ENCODE measurements at places on chromosomes 5 and 9.
A peak's percentile ranks its signal among the peaks of the same experiment; 100 is the strongest.

DNA sequence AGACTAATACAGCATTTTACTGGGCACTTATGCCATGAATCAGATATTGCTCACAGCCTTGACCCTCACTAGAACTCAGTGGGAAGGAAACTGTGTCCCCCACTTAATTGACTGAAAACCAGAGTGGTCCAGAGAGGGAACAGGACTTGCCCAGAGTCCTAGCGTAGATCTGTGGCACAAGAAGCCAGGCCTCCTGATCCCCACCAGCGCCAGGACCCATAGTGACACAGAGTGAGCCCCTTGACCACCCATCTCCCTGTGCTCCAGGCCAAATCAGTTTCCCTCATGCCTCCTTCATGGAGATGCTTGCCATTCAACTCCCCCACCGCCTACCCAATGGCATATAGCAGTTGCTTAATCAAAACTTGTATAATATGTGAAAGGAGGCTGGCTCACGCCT lies 8.3 kb downstream of the KIF12 start:
- no peak for ATAC-seq

GRCh38 chr5:39539470-39539869 lies 114.7 kb upstream of the DAB2 start:
- no peak for ATAC-seq

DNA sequence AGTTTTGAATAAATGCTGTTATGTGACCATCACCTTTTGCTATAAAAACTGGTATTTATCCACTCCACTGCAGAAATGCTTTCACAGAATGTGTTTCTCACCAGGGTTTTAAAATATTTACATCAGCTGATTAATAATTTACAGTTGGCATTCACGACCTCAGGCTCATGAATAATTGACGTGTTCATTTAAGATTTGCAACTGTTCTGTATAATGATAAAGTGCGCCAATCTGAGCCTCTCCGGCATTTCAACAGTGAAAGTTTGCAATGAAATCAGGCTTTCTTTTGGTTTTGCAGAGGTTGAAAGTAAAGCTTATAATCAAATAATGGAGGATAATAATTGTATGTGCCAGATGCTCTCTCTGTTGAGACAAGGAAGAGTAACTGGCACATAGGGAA lies 434.9 kb downstream of the ICE1 start:
- no peak for ATAC-seq

DNA sequence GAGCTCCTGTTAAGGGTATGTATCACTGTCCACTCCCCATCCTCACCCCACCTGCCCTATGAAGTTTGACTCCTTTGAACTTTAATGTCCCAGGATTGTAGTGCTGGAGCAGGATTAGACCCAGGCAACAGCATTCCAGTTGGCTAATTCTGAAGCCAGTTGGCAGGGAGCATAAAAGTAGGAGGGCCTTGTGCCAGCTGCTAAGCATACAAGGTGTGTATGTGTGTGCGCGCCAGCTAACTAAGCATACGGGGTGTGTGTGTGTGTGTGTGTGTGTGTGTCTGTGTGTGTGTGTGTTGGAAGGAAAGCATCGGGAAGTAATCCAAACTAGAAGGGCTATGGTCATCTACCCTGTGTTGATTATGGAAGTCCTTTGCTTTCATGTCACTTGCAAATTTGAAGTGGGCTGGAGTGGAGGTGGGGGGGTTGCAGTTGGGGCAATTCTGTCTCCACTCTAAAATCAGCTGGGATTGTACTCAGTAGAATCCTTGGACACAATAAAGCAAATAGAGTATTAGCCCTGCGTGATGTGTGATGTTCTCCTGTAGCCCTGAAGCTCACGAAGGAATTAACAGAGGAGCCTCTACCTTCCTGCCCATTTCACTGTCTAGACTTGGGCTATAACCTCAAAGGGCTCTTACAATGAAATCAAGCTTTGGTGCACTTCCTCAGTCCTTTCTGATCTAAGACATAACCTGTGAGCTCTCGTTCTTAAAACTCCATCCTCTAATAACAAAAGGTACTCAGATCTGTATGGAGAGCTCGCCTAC lies 26.9 kb downstream of the HMGCR start:
- ATAC-seq = no peak

DNA sequence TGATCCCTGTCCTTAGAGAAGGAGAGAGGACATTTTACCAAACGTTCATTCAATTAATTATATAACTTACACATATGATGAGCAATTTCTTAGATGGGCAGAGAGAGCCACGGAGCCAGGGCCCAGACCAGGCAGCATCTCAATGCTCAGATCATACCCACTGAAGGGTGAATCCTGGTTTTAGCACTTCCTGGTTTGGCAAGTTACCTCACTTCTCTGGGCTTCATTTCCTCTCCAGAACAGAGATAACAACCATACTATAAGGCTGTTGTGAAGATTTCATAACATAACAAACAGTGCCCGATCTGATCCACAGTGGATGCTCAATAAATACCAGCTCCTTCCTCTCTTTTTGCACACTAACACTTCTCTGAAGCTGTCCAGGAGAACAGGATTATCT lies 271.1 kb downstream of the DENND1A start:
- ATAC-seq = peak; percentile 73

- no peak for ATAC-seq
Measured at GRCh38 chr5:96214442-96215197, 218.4 kb downstream of the PCSK1 start.

DNA sequence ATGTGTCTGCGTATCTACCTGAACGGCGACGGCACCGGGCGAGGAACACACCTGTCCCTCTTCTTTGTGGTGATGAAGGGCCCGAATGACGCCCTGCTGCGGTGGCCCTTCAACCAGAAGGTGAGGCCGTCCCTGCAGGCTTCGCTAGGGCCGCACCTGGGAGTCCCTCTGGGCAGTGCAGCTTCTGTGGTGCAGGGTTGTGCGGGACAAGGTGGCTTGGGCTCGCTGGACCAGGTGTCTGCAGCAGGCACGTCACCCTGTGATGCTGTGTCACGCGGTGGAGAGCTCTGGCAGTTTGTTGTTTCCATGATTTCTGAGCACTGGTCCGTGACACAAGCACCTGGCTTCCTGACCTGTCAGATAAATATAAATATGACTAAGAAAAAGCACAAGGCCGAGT lies 20.7 kb downstream of the FBXW5 start:
- ATAC-seq = no peak

DNA sequence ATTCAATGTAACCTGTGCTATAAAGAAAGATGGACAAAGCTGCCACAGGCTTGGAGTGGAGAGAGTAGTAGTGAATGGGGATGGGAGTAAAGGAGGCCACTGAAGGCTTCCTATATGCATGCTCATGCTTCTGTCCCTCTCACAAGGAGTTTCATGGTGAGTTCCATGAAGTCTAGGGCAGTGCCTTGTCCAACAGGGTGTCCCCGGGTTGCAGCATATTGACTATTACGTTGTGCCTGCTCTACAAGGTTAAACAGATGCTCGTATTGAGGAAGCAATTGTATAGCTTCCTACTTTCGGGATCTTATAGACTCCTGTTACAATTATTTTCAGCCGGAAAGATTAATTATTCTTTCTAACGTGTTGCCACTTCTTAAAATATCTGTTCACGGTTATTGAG lies 129.1 kb upstream of the PIK3R1 start:
- ATAC-seq = no peak

GRCh38 chr9:108816037-108816436 lies 39.7 kb downstream of the ACTL7B start:
- ATAC-seq = no peak

DNA sequence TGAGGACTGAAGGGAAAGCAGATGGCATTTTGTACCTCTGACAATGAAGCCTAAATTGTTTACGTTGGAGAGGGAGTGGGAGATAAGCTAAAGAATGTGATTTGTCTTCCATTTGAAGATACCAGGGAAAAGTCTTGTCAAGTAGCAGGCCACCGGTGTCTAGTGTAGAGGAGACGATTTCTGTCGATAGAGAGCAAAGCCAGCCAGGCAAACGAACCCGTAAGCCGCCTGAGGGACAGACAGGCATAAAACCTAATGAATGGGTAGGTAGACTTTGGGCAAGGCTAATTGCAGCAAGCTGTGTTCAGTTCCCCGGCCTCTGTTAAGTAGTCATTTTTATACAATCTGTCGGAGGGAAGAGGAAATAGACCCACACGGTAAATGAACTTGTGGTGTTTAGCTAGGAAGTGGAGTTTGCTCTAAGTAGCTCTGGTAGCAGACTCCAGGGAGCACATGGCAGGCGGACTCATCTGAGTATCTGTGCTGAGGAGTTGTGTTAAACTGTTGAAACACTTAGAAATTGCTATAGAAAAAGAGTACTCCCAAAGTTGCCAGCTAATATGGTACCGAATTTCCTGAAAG lies 28.8 kb downstream of the SMARCA2 start:
- ATAC-seq = peak; percentile 86

- ATAC-seq = no peak
Measured at GRCh38 chr9:89530726-89531125, 32.8 kb upstream of the SEMA4D start.

GRCh38 chr5:108546939-108547338 lies 165.0 kb upstream of the FBXL17 start:
- no peak for ATAC-seq

- ATAC-seq = no peak
Measured at GRCh38 chr9:108956022-108956630, 21.9 kb downstream of the ABITRAM start.

GRCh38 chr5:116702776-116703175 lies 128.2 kb upstream of the SEMA6A start:
- ATAC-seq = no peak

DNA sequence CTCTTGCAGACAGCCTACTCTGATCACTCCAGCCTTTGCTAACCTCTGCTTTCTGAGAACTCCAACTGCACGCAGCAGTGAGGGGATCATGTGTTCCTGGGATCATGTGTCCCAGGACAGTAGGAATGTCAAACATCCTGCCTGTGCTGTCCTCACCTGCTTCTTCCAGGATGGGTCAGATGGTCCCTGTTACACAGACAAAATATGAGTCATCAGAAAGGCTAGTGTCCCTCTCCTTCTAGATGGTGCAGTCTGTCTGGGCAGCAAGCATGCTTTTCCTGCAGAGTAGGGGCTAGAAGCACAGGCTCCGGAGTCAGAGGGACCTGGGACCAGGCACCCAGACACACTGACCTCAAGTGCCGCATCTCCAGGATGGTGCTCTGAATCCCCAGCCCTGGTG lies 20.1 kb upstream of the SLC25A48 start:
- ATAC-seq = no peak

GRCh38 chr5:105034401-105034763 lies 1471.8 kb upstream of the NUDT12 start:
- no peak for ATAC-seq

DNA sequence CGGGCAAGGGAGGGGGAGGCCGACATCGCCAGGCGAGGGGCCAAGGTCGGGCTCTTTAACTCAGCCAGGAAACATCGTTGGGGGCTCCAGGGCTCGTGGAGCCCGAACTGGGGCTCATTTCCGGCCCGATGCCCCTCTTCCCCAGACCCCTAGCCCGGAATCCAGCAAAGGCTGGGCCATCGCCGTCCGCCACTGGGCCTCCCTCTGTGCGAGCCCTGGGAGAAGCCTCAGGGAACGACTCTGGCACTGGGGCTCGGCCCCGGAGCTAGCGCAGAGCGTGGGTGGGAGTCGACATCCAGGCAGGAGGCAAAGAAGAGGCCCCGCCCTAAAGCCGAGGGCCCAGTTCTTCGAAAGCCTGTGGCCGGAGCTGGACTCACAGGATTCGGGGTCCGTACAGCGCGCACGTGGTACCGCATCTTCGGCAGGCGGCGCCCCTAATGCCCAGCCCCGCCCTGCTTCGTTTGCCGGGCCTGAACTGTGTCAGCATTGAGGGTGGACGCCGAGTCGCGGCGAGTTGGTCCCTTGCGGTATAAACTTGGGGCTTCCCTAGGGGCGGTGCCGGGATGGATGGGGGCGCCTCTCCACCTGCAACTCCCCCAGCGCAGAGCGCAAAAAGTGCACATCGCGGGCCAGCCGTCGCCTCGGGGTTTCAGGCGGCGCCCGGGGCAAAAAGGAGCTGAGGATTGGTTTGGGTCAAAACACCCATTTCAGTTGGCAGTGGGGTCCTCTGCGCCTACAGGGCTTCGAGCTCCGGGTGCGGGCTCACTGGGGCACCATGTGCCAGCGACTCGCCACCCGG lies 3.6 kb upstream of the PAX5 start:
- ATAC-seq = peak; percentile 13

DNA sequence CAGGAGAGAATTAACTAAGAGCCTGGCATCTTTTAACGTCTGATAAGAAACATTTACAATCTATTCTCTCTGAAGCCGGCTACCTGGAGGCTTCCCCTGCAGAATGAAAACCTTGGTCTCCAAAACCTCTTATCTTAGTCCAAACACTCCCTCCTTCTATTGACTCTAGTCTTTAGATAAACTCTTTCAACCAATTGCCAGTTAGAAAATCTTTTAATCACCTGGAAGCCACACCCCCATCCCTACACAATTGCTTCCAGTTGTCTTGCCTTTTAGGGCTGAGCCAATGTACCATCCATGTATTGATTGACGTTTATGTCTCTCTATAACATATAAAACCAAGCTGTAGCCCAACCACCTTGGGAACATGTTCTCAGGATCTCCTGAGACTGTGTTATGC lies 1343.1 kb upstream of the C9orf72 start:
- no peak for ATAC-seq

GRCh38 chr9:19020886-19021455 lies 12.0 kb downstream of the SAXO1 start:
- no peak for ATAC-seq

- no peak for ATAC-seq
Measured at GRCh38 chr5:139915266-139915665, 119.7 kb downstream of the PSD2 start.

DNA sequence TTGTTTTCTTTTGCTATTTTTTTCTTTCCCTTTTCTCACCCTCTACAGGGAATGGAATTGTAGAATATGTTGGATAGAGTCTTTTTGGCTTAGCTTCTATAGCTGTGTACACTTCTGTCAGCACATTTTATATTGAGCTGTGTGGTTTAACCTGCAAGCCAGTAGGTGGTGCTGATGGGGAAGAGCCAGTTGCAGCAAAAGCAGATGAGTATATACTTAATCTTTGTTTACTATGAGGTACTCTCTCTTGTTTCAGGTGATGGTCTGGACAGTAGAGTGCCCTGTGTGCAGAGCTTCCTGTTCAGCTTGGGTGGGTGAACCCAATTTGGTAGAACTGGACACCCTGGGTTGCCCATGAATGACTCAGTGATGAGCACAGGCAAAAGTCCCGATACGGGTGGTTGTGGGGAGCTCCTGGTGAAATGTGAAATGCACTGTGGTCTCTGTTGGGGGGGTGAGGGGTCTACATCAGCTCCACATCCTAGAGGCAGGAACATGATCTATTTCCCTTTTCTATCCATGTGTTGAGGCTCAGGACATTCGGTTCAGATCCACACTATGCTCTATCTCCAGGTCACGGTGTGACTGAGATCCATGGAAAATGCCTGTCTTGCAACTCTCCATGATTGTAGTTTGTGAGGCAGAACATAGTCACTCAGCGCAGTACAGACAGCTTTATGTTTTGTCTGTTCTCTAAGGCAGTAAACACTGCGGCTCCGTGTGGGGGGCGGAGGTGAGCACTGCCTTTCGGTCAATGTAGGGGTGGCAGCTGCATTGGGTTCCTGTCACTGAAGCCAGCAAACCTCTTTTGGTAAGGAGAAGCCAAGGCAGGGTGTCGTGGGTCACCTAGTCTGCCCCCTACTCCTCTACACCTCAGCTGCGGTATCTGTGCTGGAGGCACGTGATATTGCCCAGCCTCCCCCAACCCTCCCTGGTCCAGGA lies 353.2 kb downstream of the PRR16 start:
- ATAC-seq = no peak
